Activated B cell treated with CpG ODN at 0.5 μM for 24 hours (primary cell): ENCODE measurements at places on chromosomes 5 and 9.

DNA sequence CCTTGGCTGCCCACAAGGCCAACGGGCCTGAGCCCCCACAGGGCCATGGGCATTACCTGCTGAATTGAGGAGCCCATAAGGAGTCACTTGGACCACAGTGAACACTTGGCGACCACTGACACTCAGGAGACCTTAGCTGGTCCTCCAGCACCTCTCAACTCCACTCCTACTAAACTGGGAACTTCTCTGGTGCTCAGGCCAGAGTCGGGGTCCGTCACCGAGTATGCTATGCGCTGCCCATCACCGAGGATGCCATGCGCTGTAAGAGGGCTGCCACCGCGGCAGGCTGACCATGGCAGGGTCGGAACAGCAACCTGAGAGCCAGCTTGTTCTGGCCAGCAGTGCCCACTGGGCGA lies 600 bp upstream of the SQSTM1 start:
- peak; percentile 46 for DNase-seq

GRCh38 chr5:169764018-169764378 lies 126.9 kb downstream of the DOCK2 start:
- DNase-seq, result no peak

DNA sequence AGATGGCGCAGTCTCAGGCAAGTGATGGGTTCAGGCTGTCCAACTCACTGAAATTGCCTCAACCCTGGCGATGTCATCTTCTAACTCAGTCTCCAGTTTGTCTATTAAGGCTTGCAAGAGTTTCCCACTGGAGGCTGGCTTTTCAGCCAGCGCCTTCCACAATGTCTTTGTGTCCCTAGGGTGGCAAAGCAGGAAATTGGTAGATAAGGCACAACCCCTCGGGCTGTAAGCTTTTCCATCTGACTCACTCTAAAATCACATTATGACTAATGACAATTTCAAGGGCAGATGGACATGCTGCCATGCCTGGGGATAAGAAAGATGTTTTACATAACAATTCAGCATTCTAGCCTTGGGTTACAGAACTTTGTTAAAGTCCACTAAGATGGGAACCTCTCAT lies 61.9 kb downstream of the MROH2B start:
- DNase-seq, result no peak

DNA sequence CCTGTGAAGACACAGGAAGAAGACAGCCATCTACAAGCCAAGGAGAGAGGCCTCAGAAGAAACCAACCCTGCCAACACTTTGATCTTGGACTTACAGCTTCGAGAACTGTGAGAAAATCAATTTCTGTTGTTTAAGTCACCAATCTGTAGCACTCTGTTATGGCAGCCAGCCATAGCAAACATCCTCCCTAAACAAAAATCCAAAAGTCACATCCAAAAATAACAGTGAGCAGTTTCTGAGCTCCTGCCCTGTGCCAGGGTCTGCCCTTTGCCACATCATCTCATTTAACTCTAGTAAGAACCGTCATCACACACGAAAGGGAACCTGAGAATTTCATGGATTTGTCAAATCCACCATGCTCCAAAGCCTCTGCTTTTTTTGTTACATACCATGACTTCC lies 118.8 kb downstream of the TRIM36 start:
- DNase-seq, result no peak

DNA sequence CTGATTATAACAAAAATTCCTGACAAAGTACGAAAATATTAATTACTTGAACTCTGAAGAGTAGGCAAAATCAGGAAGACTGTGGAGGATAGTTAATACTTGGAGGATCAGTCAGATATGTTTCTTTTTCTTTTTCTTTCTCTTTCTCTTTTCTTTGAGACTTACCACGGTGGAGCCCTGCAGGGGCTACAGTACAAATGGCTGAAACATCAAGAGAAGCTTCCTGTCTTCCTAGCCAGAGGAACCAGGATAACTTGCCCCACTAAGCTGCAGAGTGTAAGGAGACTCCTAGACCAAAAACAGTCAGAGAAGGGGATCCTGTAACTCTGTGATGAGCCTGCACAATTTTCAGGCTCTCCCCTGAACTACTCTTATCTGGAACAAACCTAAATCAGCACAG lies 324.6 kb upstream of the TYRP1 start:
- no peak for DNase-seq

DNA sequence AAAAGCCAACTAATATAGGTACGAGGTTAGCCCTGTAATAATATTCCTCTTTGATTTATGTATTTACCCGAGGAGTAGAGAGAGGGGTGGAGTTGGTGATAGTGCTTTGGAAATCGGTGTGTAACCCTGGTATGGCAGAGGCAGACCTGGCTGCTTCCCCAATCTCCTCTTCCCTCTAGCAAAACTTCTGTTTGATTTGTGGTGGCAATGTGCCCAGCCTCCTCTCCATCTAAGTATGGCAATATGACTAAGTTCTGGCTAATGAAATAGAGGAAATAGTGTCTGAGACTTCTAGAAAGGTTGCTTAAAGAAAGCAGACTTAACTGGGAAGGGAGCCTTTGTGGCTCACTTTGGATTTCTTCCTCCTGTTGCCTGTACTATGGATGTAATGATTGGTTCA lies 491.1 kb downstream of the ENC1 start:
- DNase-seq, result no peak
